ENCODE measurements at places on chromosomes 6 and 20. TPM values are rescaled to one million over a fixed set of nuclear protein-coding genes. Genes with fewer than 3 reads are reported as not detected.

GRCh38 chr6:142225115-142225514 lies 76.7 kb upstream of the ADGRG6 start:
- H3K27ac ChIP-seq, result no peak overlapping the region
- no peak for DNase-seq
- H3K4me3 ChIP-seq, result no peak overlapping the region
- H3K4me1 ChIP-seq, result no peaks in the 10 kb centered on the region
- H3K36me3 ChIP-seq, result no peaks in the 10 kb centered on the region

DNA sequence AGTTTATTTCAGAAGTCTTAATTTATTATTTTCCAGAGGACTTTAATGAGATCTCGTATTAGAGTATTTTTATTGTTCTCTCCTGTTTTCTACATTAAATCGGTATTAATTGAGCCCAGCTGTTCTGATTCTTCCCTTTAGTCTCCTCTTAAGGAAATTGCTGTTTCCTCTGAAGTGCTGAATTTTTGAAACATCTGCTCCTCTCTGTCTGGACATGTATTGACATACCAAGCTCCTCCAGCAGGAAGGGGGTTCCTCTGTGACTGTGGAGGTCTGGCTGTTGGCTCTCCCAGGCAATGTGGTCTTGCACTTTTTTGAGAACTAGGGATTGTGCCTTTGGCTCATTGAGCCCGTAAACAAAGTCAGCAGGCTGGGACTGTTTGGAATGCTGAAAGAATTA lies 74.9 kb downstream of the MAP3K4 start:
- H3K27ac ChIP-seq, result no peak overlapping the region
- no peaks in the 10 kb centered on the region for H3K4me1 ChIP-seq
- DNase-seq, result no peak
- no peak overlapping the region for H3K4me3 ChIP-seq
- H3K36me3 ChIP-seq, result peaks cover 4% of the 10 kb centered on the region
- no peaks in the 10 kb centered on the region for H3K27me3 ChIP-seq

GRCh38 chr6:163826629-163827028 lies 412.1 kb downstream of the QKI start:
- H3K4me3 ChIP-seq, result no peak overlapping the region
- no peaks in the 10 kb centered on the region for H3K4me1 ChIP-seq
- H3K27me3 ChIP-seq, result no peaks in the 10 kb centered on the region
- H3K36me3 ChIP-seq, result no peaks in the 10 kb centered on the region

- no peak overlapping the region for H3K27ac ChIP-seq
- no peaks in the 10 kb centered on the region for H3K27me3 ChIP-seq
- 0 out of 2 replicates have a peak, but pooled peaks cover 2% of the 10 kb centered on the region for H3K4me1 ChIP-seq
- no peak for DNase-seq
- H3K4me3 ChIP-seq, result no peak overlapping the region
Measured at GRCh38 chr6:62037445-62037844, 248.6 kb downstream of the KHDRBS2 start.

- no peaks in the 10 kb centered on the region for H3K4me1 ChIP-seq
- no peak overlapping the region for H3K27ac ChIP-seq
- no peaks in the 10 kb centered on the region for H3K36me3 ChIP-seq
- DNase-seq, result no peak
- no peaks in the 10 kb centered on the region for H3K27me3 ChIP-seq
Measured at GRCh38 chr6:140201787-140202458, 827.5 kb upstream of the CITED2 start.

- no peak for DNase-seq
- no peak overlapping the region for H3K27ac ChIP-seq
- H3K27me3 ChIP-seq, result no peaks in the 10 kb centered on the region
- H3K4me1 ChIP-seq, result no peaks in the 10 kb centered on the region
- no peak overlapping the region for H3K4me3 ChIP-seq
Measured at GRCh38 chr6:110097443-110097842, 82.0 kb downstream of the WASF1 start.

Gene MICA
- 12.5 TPM for total RNA-seq

Gene EDN1
- total RNA-seq, result 1.1 TPM

Gene PAX1
- total RNA-seq, result not detected

Data from H1 (cell line).